ENCODE measurements at places on chromosomes 2 and 18. TPM values are rescaled to one million over a fixed set of nuclear protein-coding genes. Genes with fewer than 3 reads are reported as not detected.

- no peak for DNase-seq
Observed at GRCh38 chr18:35653392-35654135, 72.0 kb downstream of the GALNT1 start.

DNA sequence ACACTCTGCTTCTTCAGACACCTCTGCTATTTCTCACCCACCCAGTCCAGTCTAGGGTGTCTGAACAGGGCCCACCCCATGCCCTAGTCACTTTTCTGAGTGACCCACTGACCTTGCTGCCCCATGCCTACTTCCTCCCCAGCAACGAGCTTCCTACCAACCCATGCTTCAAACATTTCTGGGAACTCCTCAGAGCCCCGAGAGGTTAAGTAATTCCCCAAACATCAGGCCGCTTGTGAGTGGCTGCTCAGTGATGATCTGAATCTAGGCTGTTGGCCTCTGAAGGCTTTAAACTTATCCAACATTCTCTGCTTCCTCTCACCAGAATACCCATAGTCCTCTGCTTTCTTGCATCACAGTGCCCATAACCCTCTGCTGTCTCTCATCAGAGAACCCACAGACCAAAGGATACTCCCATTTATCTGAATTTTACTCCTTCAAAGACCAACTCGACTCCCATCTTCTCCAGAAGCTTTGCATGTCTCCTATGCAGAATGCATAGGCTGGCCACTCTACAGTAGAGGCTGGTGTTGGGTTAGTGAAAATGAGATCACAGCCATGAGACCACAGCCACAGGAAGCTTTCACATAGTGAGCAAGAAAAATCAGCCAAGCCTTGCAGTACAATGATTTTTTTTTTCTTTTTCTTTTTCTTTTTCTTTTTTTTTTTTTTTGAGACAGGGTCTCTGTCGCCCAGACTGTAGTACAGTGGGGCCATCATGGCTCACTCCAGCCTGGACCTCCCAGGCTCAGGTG lies 309.5 kb upstream of the LYPD1 start:
- DNase-seq: no peak

- no peak for DNase-seq
Observed at GRCh38 chr2:46202453-46202852, 94.8 kb upstream of the EPAS1 start.

GRCh38 chr2:122764014-122764413 lies 1008.6 kb downstream of the TSN start:
- DNase-seq: no peak

DNA sequence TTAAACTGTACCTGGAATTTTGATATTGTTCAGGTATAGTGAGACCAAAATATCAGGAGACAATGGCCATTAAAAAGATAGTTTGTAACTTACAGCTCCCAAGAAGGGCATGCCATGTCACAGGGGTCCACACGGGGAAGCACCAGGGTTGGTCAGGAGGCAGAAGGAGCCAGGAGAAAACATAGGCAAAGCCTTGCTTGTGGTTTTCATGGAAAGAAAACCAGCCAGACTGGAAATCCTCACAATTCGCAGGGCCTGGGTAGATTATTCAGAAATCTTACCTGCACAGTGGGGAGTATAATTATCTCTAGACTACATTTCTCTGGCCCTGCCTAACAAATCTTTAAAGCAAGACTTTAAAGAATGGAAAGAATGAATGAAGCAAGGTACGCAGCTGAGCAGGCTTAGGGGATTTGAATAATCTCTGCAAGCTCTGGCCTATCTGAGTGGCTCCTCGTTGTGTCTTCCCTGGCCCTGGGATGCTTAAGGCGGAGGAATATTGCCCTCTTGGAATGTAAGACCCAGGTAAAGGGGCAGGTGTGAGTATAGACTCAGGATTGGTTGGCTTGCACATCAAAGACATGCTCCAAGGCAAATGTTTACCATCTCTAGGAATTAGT lies 66.9 kb upstream of the CDC42EP3 start:
- no peak for DNase-seq

DNA sequence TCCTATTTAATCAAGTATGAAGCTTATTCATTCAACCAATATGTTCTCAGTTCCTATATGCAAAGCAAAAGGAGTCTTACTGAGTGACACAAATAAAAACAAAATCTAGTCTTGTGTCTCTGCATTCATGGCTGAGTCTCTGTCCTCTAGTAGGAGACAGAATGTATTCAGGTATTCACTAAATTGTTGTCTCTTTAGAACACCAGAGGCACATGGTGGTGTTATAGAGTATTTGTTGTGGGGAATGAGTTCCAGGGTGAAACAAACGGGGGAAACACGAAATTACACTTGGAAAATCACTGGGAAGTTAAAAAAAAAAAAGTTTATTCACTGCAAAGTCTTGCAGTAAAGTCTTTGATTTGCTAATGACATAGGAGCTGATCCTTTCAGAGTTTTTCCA lies 131.7 kb upstream of the FSHR start:
- no peak for DNase-seq

GRCh38 chr2:138652378-138652777 lies 127.8 kb downstream of the NXPH2 start:
- no peak for DNase-seq

DNA sequence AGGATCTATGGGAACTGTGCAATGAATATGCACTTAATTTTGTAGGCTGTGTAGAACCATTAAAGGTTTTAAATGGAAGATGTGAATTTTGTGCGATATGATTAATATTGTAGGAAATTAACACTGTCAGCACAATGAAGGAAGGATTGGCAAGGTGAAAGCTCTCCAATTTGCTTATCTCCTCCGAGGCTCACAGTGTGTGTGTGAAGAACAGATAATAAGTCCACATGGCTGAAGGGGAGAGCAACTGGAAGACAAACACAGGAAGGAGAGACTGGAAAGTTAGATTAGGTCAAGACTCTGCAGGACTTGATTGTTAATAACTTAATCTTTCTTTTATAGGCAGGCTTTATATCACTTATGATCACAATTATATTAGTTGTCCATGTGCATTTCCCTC lies 269.7 kb upstream of the VRK2 start:
- no peak for DNase-seq

GRCh38 chr2:48284621-48285212 lies 245.2 kb upstream of the STON1 start:
- DNase-seq: no peak

DNA sequence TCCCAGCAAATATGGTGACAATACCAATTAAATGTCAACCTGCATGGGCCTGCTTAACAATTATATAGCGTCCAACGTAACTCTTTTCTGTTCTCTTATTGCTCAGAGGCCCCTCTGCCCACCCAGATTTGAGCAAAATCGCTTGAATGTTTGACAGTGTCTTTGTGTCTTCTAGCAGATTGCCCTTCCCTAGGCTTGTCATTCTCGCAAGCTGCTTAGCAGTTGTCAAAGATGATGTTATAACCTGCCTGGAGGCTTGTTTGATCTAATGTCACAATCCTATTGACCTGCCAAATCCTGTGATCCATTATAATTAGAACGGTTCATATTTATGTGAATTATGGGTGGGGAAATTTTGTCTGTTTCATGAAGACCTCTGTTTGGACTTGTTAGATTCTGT lies 108.8 kb downstream of the FARSB start:
- no peak for DNase-seq

The EMILIN1 gene
- 10.8 TPM for total RNA-seq

The FBXO15 gene
- total RNA-seq: 0.41 TPM

DNA sequence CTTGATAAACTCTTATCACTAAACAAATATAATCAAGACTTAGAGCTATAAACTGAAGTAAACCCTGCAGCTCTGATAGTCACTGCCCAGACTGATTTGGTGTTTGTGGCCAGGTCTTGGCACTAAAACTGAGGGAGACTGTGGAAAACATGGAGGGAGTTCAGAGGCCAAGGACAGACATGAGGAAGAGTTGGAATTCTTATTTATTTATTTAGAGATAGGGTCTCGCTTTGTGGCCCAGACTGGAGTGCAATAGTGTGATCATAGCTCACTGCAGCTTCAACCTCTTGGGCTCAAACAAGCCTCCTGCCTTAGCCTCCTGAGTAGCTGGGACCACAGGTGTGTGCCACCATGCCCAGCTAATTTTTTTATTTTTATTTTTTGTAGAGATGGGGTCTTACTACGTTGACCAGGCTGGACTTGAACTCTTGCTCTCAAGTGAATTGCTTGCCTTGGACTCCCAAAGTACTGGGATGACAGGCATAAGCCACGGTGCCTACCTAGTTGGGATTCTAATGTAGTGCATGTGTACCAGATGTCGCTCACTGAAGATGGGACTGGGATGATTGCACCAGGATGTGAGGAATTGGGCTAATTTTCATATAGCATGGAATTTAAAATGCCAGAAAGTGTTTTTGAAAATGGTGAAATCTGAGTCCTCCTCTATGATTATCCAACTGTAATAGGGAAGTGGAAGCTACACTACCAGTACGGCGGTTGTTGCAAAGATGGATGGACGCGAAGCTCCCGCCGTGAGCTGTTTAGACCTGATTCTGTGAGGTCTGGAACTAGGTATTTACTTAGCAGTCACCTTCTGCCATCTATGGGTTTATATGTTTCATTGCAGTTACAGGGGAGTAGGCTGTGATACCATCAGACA lies 52.7 kb upstream of the CTLA4 start:
- peak; percentile 85 for DNase-seq

DNA sequence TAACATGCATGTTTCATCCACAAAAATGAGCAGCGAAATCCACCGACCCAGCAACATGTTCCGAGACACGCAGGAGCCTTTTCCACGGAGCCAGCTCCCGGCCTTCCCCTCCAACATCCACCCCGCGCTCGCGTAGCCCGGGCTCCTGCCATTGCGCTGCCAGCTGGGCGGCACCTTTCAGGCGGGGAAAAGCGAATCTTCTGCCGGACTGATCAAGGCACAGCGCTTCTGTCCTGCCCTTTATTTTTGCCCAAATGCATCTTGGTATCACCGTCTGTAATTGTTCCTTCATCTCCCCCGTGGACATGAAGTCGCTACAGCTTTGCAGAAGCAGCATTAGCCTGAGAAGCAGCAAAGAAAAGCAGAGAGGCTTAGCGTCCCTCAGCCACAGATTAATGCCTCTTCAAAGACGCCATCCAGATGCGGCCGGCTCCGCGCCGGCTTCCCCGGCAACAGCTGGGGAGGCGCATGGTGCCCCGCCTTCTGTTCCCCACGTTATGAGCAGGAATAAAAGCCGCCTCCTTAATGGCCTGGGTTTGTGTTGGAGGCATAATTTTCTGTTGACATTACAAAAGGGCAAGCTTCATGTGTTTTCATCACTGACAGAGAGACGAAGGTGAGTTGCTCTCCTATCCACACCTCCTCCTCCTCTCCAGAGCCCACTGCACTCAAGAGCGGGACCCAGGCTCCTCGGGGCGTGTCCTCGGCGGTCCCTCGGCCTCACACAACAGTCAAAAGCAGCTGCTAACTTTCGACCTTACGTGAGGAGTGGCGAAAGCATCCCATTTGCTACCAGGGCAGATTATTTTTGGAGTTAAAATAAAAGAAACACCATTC lies 122.1 kb upstream of the SALL3 start:
- no peak for DNase-seq

DNA sequence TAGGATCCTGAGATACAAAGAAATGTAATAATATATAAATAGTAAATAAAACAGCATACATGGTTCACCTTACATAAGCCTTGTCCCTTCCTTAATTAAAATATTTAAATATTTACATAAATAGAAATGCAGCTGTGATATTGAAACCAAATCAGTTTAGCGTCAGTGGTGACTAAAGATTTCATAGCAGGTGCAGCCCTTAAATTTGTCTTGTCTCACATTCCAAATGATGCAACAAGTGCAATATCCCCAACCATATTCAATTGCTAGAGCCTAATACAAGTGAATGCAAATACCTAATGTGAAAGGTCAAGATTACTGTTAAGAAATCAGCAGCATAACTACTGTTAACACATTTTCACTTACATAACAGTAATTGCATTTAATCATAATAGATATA lies 539.5 kb downstream of the NYAP2 start:
- no peak for DNase-seq

GRCh38 chr2:160199053-160199452 lies 1.0 kb downstream of the ITGB6 start:
- no peak for DNase-seq

DNA sequence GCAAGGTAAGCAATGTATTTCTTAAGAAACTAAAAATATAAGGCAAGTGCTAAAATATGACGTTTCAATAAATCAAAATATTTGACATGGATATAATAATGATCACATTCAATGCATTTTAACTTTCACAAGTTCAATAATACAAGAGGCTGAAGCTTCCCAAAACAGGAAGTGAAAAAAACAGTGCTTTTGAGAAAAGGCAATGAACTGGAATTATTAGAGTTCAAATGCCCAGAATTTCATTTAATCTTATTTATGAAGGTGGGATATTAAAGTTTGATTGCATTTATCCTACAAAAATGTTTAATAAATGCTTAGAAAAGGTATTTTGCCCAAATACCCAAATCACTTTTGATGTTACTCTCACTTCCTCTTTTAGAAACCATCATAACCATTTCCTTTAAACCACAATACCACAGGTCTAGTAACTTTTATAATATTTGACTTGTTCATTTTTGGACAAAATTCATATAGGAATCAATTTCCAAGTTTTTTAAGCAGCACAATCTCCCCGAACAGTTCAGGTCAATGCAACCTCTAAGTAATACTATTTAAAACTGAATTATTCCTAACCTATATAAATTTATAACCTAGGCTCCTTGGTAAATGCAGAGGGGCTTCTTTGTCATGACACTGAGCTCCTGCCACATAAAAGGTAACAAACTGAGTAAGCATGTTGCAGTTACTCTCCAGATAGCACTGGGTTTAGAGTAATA lies 2.1 kb downstream of the NCKAP1 start:
- no peak for DNase-seq

The REV1 gene
- 9.3 TPM for total RNA-seq

GRCh38 chr18:41391616-41392595 lies 563.1 kb upstream of the PIK3C3 start:
- DNase-seq: peak; percentile 60

DNA sequence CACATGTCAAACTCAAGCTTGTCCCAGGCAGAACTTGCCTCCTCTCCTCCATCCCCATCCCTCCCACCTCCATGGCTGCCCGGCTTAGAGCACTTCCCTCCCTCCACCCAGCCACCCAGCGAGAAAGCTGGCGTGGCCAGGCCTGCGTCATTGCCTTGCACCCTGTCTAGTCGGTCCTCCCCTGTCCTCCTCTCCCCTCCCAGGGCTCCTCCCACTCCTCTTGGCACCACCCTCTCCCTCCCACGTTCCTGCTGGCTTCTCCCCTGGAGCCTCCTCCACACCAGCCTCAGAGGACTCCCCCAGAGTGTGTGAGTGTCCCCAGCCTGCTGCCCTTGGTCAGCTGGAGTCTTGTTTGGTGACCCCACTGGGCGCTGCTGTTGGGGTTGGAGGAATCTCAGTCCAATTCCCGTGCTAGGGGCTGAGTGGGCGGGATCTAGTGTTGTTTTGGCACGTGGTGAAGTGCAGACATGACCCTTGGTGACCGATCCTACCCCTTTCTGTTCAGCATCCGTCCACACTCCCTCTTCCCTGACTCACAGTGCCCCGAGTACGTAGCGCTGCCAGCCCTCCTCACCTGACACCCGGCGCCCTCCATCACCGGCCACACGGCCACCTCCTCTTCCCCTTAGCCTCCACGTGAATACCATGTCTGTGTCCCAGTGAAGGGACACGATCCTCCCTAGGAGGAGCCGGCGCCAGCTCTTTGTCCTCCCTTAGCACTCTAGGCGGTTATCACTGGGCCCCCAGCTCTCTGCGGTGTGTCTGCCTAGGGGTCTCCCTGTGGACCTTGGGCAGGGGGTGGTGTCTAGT lies 41.4 kb downstream of the ATP6V1C2 start:
- DNase-seq: no peak

Measured in H4 (cell line).